ENCODE measurements at places on chromosomes 12 and 14.

DNA sequence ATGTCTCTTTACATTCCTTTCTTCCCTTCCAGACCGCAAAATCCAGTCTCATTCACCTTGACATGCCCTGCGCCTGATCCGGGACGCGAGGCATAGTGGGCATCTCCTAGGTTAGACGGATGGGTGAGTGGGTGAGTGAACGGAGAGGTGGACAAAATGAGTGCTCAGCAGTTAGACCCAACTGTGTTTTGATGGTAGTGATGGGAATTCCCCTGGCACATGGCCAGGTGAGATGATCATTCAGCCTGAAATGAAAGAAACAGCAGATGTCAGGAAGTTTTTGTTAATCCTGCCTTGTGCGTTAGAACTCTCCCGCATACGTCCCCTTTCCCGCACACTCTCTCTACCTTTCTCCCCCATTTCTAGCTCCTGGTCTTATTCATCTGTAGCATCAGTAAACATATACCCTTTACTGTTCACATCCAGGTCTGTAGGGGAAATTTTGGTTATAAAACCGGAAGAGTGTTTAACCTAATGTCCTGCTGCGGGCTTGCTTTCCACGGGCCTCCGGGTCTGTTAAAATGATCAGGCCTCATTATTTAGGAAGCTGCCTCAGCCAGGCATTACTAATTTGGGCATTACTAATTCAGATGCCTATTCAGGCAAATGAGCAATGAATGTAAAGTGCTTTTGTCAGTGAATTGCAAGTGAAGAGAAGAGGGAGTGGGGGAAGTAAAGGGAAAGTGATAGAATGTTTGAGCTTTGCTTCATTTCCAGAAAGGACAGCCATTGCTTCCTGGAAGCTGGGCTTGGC is 172.8 kb downstream of the ETV6 start:
- DNase-seq, result peak; percentile 25

DNA sequence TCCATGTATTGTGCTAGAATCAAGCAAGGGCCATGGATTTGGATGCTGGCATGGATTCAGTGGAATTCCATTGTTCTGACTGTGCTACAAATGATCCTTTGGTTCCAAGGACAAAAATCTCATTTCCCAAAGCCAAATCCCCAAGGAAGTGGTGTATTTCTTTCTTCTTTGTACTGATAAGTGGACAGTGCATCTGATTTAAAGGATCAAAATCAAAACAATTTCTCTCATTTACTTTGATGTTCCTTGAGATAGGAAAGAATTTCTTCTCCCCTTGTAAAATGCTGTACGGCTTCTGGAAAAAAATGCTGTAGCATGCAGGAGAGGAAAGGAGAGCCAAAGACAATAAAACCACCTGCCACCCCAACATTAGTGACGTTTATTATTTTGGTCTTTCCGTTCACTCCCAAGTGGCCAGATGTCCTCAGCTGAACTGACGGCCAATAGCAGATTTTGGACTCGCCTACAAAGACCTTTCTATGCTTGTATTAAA is 185.7 kb downstream of the PRKD1 start:
- DNase-seq, result peak; percentile 72

GRCh38 chr14:64683264-64683663 is 21.0 kb upstream of the PLEKHG3 start:
- DNase-seq, result no peak

DNA sequence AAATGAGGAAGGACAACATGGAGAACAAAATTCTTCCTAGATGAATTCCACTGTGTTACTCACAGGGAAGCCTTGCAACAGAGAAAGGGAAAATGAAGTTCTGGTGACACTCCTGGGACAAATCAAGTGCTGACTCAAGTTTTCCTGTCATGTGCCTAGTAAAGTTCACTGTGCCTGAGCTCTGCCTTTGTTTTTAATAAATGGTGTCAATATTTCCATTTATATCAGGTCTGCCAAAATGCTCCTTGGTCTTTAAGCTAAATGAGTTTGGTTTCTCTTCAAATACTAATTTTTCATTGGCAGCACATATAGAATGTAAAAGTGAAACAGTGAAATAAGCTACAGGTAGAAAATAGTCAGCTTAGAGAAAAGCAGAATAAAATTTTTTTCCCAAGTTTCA is 33.0 kb downstream of the HIGD1C start:
- DNase-seq, result peak; percentile 76

GRCh38 chr12:33721561-33721960 is 281.9 kb upstream of the SYT10 start:
- no peak for DNase-seq
